ENCODE measurements at places on chromosomes 5 and 9.

- peak; percentile 61 for DNase-seq
Measured at GRCh38 chr5:122076669-122077365, 1.2 kb downstream of the LOX start.

GRCh38 chr9:13956107-13956506, 357.8 kb downstream of the NFIB start:
- no peak for DNase-seq

GRCh38 chr5:116144103-116144502, 59.3 kb downstream of the COMMD10 start:
- DNase-seq: no peak

GRCh38 chr5:131068076-131068475, 97.0 kb downstream of the HINT1 start:
- DNase-seq: no peak

GRCh38 chr5:96930058-96930457, 5.8 kb upstream of the LNPEP start:
- no peak for DNase-seq

DNA sequence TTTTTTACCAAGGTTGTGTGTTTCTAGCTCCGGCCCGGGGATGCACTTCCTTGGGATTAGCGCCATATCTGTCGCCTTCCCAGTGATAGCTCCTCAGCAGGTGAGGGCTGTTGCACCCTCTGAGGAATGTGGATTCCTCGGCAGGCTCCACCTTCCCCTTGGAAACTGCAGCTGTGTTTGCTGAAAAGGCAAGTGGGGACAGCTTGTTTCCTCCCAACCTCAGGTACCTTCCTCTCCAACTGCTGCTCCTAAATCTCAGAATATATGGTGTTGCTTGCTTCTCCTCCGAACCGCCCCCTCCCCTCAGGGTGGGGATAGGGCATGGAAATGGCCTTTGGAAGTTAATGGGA, 1.3 kb downstream of the SLC1A1 start:
- DNase-seq: peak; percentile 36

GRCh38 chr5:39518516-39518915, 93.7 kb upstream of the DAB2 start:
- DNase-seq: no peak

GRCh38 chr9:21961569-21961968, 32.6 kb downstream of the CDKN2A start:
- DNase-seq: no peak

DNA sequence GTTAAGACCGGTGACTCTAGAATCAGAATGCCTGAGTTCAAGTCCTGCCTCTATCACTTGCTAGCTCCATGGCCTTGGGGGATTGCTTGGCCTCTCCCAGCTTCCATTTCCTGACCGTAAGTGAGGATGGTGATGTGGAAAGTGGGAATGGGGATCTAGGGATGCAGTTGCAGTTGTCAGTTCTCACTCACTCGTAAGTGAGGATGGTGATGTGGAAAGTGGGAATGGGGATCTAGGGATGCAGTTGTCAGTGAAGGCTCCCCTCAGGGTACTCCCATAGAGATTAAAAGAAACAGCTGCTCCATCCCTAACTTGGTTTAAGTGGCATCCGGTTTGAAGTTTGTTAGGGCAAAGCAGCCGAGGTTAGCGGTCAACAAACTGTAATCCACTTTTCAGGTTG, 3.0 kb upstream of the IL9 start:
- DNase-seq: no peak

GRCh38 chr5:74235552-74235951, 405.0 kb downstream of the ENC1 start:
- no peak for DNase-seq

GRCh38 chr9:89702401-89702800, 97.6 kb downstream of the GADD45G start:
- DNase-seq: no peak

GRCh38 chr5:9888501-9888901, 258.4 kb upstream of the TAS2R1 start:
- no peak for DNase-seq

- DNase-seq: peak; percentile 39
Measured at GRCh38 chr9:131402738-131403492, 9.0 kb downstream of the PRRC2B start.

DNA sequence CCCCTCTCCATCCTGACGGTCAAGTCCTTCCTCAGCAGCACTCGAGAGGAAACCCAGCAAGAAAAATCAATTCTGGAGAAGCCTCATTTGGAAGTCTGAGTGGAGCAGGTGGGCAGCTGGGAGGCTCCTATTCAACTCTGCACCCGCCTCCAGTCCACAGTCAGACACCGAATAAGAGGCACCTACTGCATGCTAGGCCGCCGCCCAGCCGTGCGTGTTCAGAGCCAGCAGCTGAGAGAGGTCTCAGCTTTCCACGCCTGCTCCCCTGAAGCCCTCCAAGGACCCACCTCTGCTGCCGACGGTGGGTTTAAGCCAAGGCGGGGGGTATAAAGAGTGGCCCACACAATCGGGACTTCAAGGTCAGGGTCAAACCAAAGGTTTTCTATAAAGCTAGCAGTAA, 41.9 kb downstream of the VAV2 start:
- DNase-seq: no peak

GRCh38 chr9:36018891-36019720, 17.6 kb upstream of the RECK start:
- no peak for DNase-seq

- DNase-seq: no peak
Measured at GRCh38 chr5:164941132-164941531, 1435.7 kb downstream of the MAT2B start.

DNA sequence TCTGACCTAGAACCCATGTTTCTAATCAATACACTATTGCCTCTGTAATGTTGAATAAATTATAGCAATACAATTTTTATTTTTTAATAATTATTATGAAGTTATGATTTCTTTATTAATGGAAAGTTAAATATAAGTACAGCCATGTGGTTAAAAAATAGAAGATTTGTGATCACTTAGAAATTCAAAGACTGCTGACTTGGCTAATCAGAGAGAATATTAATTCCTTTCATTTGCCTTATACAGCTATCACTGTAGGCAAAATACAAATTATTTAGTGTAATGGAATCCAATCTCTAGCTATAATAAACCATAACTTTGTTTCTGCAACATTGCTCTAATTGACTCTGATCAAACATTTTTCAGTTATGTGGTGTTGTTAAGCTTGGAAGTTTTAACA, 255.0 kb upstream of the TAS2R1 start:
- DNase-seq: no peak

GRCh38 chr9:22208846-22209585, 199.9 kb upstream of the CDKN2B start:
- DNase-seq: no peak

DNA sequence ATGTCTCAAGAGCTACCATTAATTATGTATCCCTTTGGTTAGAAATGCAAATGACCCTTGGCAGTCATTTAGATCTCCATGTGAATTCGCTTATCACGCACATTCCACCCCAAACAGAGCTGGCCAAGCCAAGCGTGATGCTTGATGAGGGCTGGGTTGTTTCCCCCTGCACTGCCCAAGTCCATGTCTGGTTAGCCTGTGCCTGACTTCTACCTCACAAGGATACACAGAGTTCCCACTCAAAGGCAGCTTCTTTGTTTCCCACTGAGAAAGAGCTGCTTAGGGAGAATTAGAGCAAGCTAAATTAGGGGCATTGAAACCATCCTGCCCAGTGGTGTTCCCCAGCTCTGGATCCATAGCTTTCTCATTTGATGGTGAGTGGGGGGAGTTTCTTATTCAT, 87.2 kb downstream of the FSTL4 start:
- no peak for DNase-seq

DNA sequence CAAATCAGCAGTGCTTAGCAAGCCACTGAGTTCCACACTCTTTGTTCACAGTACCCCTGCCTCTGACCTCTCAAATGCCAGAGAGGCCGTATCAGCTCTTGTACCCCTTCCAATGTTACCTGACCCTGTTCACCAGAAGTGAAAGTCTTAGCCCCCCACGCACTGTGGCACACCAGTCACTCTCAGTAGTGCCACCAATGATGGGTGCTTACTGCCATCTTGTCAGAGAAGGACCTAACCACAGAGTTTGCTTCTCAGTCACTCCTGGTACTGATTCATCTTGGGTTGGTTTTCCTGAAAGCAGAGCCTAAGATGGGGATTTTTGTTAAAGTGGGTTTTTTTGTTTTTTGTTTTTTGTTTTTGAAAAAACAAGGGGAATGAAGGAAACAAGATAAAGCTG, 28.8 kb upstream of the PANK3 start:
- DNase-seq: no peak

DNA sequence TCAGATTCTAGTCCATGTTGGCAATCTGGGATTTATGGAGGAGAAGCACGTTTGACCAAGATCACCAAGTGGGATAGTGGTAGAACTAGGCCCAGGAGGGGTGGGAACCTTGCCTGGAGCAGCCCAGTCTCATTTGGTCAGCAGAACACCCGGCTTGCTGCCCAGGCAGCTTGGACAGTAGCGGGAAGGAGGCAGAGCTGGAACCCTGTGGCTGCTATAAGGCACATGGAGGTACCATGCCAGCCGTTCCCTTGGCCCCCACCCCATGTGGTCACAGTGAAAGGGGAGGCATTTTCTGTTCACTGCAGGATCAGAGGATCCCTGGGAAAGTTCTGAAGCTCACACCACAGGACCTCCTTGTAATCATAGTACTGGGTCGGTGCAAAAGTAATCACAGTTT, 75.4 kb upstream of the ORM1 start:
- no peak for DNase-seq

DNA sequence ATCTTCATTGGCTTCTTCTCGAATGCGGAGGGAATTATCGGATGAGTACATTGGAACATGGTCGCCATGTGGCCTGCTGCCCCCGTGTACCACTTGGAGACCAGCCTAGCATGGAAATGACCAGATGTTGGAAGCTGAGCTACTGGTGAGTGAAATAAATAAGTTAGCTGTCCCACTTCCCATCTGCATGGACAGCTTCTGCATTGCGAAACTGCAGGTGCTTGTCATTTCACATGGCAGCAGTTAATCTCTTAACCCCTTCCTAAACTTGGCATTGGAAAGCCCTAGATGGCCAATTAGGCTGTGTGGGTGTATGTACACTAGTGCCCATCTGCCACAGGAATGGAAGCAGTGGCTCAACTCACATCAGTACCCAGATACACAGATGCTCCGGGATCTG, 246.6 kb upstream of the IL12B start:
- no peak for DNase-seq

DNA sequence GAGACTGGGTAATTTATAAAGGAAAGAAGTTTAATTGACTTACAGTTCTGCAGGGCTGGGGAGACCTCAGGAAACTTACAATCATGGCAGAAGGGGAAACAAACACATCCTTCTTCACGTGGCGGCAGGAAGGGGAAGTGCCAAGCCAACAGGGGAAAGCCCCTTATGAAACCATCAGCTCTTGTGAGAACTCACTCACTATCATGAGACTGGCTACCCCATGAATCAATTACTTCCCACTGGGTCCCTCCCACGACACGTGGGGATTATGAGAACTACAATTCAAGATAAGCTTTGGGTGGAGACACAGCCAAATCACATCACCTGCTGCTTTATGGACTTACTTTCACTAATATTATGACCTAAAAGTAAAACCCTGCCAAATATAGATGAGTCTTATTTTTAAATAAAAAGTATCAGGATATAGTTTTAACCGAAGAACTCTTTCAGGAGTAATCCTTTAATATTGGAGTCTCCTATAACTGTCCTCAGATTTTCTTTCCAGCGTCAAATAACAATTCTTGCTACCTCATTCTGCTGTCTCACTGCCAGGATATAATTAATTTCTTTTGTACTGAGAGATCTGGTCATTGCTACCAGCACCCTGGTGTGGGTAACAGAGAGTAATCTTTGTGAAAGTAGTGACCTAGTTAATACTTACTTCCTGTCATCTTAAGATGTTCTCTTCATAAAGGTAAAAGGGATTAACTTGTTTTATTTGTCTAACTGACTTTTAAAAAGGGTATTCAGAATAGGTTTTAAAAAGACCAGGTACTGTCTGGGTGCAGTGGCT, 68.6 kb downstream of the NLN start:
- no peak for DNase-seq

- no peak for DNase-seq
Measured at GRCh38 chr5:126846344-126846743, 69.4 kb downstream of the LMNB1 start.

GRCh38 chr9:131018621-131019020, 9.6 kb downstream of the LAMC3 start:
- no peak for DNase-seq

DNA sequence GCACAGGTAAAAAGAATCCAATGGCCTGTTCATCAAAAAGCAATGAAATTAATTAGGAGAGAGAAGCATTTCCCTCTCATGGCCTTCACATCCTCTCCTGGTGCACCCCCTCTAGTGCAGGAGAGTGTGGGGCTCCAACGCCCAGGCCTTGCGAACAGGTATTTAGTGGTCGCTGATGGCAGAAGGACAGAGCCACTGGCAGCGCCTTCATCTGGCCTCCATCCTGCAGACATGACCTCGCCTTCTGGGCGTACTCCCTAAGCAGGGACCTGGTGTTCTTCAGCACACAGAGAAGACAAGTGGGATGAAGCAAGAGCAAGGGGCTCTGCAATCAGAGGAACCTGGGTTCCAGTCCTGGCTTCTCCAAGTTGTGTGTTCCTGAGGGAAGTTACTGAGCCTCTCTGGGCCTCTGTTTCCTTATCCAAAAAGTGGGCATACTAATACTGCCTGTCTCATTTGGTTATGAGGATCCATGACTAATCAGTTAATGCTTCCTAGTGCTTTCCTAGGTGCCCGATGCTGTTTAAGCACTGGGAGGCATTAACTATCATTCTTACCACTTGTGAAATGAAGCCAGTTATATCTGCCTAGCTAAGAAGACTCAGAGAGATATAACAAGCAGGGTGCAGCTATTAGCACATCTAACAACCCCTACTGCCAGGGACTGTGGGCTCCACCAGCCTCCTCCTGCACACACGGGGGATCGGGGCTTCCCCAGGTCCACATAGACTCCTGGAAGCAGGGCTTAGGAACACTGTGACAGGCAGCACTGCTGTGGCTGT, 77.3 kb downstream of the SEMA4D start:
- DNase-seq: no peak

All from NCI-H2081 (cell line).